Forelimb muscle (tissue), 1 donor: ENCODE measurements at places on chromosomes 6 and 20.

GRCh38 chr6:25547797-25548196, 104.2 kb upstream of the SCGN start:
- DNase-seq, result peak; percentile 83

DNA sequence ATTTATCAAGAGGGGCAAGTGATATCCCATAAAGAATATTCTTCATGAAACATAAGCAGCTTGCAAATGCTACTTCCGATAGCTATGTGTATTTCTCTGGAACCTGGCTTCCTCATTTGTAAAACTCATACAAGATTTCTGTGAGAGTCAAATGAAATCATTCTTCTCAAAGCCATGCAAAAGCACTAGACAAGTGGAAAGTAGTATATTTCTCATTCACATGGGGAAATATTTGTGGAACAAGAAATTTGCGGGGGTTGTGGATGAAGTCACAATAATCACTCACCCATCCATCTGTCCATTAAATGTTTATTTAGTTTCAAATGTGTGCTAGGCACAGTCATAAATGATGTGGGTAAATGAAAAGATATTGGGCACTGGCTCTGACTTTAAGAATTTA, 150.5 kb downstream of the IPCEF1 start:
- DNase-seq, result no peak

GRCh38 chr20:45822857-45823256, 4.3 kb downstream of the TNNC2 start:
- DNase-seq, result no peak

DNA sequence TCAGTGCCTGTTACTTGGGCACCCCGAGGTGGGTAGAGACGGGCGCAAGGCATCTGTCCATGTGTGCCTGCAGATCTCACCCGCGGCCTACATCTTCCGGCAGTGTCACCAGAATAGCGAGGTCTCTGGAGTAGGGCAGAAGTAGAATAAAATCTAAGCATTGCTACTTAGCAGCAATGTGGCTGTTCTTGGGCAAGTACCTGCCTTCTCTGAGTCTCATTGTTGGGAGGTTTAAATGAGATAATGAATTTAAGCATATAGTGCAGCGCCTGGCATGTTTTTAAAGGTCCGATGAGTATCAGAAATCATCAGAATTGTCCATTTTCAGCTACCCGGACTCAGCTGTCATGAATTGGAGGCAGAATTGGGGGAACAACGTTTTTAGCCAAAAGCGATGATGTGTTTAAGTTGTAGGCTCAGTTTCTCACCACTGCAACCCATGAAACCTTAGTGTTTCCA, 800 bp downstream of the ABCC10 start:
- DNase-seq, result no peak

DNA sequence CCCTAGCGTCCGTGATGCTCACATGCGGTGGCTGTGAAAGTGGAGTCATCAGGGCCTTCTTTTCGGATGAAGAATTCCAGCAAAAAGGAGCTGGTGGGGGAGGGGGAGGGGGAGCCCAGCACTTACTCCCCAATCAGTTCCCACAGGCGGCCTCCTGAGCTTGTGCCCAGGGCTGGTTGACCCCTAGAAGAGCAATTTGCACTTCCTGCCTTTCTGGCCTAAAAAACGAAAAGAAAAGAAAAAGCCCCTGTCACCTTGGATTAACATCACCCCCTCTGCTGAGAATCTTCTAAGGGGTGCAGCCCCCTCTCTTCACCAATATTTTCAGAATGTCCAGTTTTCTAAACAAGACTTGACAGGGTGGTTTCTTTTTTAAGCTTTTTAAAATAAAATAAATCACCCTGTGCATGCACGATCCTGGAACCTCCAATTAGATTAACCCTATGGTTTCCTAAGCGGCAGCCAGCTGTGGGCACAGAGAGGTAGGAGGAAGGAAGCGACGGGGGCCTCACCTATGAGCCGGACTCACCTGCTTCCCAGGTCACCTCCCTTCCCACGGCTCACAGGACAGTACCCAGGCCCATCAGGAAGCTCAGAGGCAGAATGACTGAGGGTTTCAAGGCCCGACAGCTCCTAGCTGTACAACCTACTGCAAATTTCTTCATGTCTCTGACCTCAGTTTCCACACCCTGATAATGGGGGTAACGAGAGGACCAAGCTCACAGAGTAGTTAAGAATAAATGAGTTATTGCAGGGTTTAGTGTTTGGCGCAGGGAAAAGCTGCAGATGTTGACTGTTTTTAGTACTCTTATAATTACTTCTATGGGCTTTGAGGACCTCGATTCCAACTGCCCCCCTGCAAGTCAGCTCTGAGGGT, 10.5 kb upstream of the TGM2 start:
- no peak for DNase-seq

- DNase-seq, result no peak
These were observed 247.8 kb upstream of the CHD6 start for GRCh38 chr20:41865938-41866337.

GRCh38 chr20:17972121-17972520, 3.3 kb downstream of the MGME1 start:
- no peak for DNase-seq

- DNase-seq, result peak; percentile 31
These were observed 51.5 kb downstream of the SLC23A2 start for GRCh38 chr20:4949833-4950178.

- no peak for DNase-seq
These were observed 233.3 kb upstream of the RUNX2 start for GRCh38 chr6:45094831-45095230.

- DNase-seq, result no peak
These were observed 657.5 kb downstream of the RFPL4B start for GRCh38 chr6:113004470-113005270.

GRCh38 chr20:58911970-58912369, 59.5 kb downstream of the GNAS start:
- DNase-seq, result no peak

DNA sequence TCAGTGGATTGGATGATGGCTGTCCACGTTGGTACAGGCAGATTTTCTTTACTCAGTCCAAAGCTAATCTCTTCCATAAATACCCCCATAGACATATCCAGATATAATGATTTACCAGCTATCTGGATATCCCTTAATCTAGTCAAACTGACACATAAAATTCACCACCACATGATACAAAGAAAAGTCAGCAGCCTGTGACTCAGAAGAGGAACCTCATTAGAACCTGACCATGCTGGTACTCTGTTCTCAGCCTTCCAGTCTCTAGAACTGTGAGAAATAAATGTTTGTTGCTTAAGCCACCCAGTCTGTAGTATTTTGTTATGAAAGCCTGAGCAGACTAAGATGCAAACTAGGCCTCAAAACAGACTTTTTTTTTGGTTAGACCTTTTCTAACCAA, 431.3 kb upstream of the RNF217 start:
- DNase-seq, result no peak

DNA sequence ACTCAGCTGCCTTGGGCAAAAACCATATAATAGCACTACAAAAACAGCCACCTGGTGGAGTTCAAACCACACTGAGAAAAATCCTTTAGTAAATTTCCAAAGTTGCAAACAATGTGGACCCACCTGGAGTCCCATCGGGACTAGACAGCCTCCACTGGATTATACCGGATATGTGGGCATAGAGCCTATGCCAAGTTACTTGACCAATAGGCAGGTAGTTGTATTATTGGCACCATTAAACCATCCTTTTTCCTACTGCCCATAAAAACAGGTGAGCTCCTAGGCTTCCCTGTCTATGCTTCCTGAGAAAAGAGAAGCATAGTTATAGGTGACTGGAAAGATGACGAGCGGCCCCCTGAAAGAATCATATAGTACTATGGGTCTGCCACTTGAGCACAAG, 51.7 kb upstream of the ADGRF4 start:
- no peak for DNase-seq
